ENCODE measurements at places on chromosomes 4 and X.

- DNase-seq: no peak
Measured at GRCh38 chr4:182238355-182238931, 4.8 kb upstream of the TENM3 start.

GRCh38 chr4:1045595-1046201 lies 34.3 kb downstream of the FGFRL1 start:
- DNase-seq: no peak

DNA sequence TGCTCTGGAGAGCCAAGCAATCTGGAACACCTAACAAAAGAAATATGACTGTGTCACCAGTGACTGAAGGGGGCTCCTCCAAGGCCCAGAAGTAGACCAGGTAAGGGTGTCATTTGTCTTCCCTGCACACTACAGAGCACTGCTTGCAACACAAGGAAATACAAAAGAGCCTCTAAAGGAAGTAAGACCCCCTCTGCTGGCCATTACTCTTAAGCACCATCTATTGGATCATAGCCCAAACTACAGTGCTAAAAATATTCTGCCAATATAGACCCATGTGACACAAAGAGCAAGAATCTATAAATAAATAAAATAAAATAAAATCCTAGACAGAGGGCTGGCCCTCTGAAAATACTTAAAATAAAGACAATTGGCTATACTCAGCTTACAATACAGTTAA lies 528.7 kb downstream of the TMA16 start:
- no peak for DNase-seq

DNA sequence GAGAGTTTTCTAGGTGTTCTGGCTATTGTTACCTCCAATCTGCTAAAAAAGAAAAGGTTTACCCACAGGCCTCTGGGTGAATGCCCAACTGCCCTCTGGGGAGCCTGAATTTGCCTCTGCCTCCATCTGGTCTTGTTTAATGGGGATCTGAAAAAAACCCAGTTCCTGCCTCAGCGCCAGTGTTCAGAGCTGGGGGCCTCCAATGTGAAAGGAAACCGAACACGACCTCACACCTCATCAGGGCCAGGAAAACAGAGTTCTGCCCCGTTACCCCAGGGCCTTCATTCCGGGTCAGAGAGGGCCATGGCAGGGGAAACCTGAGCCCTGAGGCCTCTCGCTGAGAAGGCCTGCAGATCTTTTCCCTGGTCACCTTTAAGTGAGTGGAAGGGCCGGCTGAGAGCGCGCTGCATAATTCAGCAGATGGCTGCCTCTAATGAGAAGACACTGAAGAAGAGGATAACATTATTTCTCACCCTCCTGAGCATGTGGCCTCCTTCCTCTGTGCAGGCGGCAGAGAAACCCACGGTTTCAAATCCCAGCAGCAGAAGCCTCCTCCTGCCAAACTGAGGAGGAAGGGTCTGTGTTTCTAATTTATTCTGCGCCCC lies 6.8 kb downstream of the SEPTIN6 start:
- DNase-seq: no peak

DNA sequence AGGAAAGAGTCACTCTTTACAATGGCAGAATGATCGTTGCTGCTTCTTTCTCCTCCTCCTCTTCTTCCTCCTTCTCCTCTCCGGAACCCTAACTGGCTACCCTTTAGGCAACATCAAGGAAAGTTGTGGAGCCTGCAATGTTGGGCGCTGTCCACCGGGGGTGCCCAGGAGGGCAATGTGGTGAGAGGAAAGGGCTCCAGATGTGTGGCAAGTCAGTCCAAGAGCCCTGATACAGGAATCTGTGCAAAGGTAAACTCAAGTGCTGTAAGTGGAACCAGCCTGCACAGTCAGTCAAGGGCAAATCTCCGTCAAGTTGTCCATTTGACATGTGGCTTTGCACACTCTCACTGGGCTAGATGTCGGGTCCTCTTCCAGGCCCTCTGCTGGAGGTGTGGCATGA lies 2.8 kb downstream of the RTL5 start:
- DNase-seq: no peak

All from epithelial cell of proximal tubule (primary cell).